ENCODE measurements at places on chromosomes 6 and 20.

- DNase-seq: no peak
These were observed 417.0 kb upstream of the JAG1 start for GRCh38 chr20:11090751-11091150.

- no peak for DNase-seq
These were observed 150.8 kb downstream of the CDC5L start for GRCh38 chr6:44538131-44538806.

- DNase-seq: no peak
These were observed 98.7 kb upstream of the LAMA2 start for GRCh38 chr6:128784266-128784665.

DNA sequence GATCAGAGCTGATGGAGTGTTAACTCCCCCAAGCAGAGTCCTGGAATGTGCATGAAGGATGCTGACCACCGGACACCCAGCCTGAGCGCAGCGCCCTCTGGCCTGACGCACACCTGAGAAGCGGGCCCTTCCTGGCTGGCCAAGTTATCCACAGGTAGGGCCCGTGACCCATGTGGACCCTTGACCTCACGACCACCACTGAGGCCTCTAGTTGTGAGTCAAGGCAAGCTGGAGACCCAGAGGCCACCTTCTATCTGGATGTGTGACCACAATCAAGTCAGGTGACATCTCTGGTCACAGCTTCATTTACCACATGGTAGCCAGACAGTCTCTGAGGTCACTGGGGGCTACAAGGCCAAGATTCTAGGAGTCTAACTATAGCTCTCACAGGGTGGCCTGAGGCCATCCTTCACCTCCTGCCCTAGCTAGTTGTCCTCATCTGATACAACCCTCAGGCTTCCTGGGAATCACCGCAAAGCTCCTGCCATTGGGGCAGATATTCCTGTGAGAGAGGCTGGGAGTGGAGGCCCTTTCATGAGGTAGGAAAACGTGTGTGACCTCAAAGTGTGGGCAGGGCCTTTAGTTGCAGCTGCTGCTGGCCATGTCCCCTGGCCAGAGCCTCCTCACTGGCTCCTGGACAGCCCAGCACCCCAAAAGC, 53.1 kb downstream of the DSTN start:
- DNase-seq: no peak

- DNase-seq: no peak
These were observed 351.7 kb downstream of the RIMS1 start for GRCh38 chr6:72238021-72238420.

GRCh38 chr6:35569011-35569461, 56.3 kb upstream of the TULP1 start:
- peak; percentile 5 for DNase-seq

GRCh38 chr6:38846844-38847243, 131.7 kb downstream of the DNAH8 start:
- no peak for DNase-seq

DNA sequence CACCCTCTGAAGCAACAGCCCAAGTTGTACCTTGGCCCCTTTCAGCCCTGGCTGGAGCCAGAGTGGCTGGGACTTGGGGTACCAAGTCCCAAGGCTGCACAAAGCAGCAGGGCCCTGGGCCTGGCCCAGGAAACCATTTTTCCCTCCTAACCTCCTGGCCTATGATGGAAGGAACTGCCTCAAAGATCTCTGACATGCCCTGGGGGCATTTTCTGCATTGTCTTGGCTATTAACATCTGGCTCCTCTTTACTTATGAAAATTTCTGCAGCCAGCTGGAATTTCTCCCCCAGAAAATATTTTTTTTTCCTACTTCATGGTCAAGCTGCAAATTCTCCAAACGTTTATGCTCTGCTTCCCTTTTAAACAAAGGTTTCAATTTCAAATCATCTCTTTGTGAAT, 269.4 kb upstream of the CDYL start:
- no peak for DNase-seq

DNA sequence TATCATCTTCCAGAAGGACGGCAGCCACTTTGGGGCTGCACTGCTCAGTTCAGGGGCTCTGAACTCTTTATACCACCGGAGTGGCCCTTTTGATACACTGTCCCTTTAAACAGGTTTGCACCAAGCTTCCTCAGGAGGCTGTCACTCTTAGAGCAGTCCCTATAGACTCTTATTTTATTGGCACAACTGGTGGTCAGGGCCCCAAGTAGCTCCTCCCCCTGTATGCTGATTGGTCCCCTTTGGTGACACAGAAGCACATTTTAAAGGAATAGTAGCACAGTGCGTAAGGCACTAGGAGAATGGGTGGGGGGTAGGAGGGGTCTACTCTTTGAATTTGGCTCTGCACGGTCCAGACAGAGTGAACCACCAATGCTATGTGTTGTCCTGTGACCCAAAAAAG, 122.6 kb upstream of the MLN start:
- no peak for DNase-seq

DNA sequence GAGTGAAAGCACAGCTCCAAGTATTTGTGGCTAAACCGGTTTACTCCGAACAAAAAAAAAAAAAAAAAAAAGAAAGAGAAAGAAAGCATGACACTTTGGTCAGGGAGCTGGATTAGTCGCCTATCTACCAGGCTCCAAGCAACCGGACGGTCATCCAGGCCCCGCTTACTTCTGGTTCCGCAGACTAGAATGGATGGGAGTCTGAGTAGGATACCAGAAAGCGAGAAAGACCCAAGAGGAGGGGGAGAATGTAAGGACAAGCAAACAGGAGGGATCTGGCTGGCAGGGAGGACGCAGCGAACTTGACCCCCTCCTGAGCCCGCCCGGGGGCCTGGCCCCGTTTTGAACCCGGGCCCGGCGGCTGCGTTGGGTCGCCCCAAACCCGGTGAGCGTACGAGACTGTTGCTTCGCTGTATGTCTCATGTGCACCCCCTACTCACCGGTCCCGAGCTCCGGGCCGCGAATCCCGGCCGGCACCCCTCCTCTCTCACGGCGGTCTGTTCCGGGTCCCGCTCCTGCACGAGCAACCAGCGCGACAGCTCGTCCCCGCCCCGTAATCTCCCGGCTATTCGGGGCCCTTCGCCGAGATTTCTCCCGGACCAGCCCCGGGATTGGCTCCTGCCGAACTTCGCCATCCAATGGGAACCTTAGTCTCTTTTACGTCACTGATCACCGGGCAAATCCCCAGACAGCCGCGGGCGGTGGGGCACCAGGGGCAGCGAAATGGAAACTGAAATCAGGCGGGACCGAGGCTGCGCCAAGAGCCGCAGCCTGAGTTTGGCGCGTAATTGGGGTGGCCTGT, at the start of gene TRIM26:
TRIM26 (minus strand) TSS at position 542 of the 802 bp plus-strand sequence. CDS start 14,303 bp downstream, outside the sequence.
- peak; percentile 92 for DNase-seq

DNA sequence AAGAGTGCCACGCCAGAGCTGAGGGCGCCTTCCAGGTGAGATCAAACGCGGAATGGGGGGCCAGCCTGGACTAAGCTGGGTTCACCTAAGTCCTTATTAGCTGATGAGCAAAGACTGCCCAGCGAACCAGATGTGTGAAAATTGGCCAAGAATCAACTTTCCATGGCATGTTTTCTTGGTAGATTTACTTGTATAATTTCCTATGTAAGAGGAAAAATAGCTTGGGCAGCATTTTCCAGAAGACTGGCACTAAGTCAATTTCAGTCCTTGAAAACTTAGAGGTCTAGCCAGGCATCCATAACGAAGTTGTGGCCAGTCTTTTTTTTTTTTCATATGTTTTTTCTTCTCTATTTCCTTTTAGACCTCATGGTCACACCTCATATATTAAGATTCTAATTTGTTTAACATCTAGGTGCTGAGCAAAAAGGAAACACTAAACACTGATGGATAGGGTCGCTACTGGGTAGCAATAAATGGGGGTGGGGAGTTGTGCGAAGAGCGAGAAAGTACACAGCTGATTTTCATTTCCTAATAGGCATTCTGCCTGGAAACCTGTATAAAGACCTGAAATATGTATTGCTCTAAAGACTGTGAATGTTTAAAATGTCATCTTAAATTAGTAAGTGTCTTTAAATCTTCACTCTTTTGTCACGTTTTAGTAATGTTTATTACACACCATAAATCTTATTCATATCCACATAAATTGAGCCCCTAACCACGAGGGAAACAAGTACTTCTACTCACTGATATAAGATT, 188.8 kb downstream of the CD83 start:
- no peak for DNase-seq

- DNase-seq: no peak
These were observed 124.1 kb downstream of the GRIK2 start for GRCh38 chr6:101517632-101518031.

- DNase-seq: no peak
These were observed 132.7 kb upstream of the TCF21 start for GRCh38 chr6:133756078-133756695.

GRCh38 chr6:43172104-43173007, 1.3 kb downstream of the SRF start:
- peak; percentile 24 for DNase-seq

DNA sequence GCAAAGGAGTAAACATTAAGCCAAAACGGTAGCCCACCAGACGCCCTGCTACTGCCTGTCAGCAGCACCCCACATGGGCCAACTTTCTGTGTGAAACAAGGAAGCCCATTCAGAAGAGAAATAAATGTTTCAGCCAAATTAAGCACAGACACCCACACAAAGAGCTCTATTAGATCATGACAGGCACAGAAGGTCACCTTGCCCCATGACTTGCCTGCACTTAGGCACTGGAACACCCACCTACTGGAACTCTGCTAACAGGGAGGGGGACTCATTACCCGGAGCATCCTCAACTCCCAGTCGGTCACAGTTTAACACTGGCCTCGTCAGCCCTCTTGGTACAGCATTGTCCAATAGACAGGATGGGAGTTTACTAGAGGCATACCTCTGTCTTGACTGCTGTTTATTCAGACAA, 31.8 kb downstream of the GFOD1 start:
- no peak for DNase-seq

GRCh38 chr6:14265049-14266021, 147.8 kb downstream of the CD83 start:
- no peak for DNase-seq

DNA sequence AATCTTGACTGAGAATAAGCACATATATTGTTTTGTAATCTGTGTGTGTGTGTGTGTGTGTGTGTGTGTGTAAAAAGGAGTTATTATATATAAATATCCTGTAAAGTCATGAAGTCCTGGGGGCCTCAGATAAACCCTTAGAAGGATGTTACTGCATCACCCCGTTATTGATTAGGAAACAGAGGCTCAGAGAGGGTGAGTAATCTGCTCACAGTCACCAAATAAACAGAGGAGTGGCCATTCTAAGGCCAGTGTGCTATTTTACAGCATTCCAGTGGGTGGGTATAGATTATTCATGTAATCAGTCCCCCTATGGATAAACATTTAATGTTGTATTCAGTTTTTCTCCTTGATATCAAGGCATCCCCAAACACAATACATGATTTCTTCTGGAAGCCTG, 87.1 kb downstream of the CDC5L start:
- DNase-seq: no peak

DNA sequence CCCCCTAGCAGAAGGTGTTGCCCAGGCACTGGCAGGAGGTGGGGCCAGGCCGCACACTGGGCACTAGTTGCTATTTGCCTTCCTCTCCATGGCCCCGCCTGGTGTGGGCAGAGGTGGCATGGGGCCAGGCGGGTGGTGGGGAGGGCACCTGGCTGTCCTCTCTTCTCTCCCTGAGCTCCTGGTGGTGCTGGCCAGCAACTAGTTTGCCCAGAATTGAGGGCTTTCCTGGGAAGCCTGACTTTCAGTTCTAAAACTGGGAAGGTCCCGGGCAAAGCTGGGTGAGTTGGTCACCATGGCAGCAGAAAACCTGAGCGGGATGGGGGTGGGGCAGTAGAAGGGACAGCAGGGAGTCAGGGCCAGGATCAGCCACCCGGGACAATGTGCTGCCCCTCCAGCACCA, 48.2 kb downstream of the RBM38 start:
- no peak for DNase-seq

DNA sequence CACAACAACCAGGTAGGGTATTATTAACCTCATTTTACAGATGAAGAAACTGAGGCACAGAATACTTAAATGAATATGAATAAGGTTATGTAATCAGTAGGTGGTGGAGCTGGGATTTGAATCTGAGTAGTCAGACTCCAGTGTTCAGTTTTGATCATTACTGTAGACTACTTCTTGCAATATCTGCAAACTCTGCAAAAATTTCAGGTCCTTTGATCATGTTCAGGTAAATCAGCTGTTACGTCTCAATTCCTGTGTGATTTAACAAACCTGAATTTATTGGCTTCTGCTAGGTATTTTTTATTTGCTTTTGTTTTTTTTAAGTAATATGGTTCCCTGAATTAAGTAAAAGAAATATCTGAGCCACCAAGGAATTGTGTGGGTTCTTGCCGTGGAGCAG, 70.7 kb upstream of the NOTCH4 start:
- DNase-seq: no peak

- DNase-seq: no peak
These were observed at the start of gene DNAH8 for GRCh38 chr6:38715016-38715689. TSS of gene DNAH8 (plus strand) at chr6:38715311. CDS start at chr6:38722810, 7,499 bp downstream.

GRCh38 chr20:56835829-56836550, 206.9 kb downstream of the TFAP2C start:
- no peak for DNase-seq

- DNase-seq: no peak
These were observed 703.8 kb downstream of the RFPL4B start for GRCh38 chr6:113050979-113051378.

DNA sequence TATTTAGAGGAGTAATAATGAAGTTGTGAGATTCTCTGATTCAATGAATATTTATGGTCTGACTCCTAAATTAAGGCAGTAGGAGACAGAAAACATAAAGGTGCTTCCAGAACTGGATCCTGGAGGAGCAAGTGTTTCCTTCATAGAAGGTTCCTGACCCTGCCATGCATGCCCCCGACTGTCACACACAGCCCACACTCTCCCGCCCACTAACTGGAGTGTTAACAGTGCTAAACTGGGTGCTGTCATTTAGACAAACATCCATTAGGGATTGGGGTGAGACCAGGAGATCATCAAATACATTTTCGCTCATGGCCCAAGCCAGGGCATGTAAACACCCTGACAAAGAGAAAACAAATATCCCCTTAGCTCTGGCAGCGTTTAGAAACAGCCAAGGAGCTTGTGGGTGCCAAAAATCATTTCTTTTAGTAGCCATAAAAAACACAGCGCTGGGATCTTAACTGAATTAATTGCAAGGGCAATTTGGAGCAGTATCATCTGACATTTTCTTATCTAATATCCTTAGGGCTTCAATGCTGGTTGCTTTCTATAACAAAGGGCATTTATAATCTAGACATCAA, 46.8 kb downstream of the INSM1 start:
- DNase-seq: no peak

DNA sequence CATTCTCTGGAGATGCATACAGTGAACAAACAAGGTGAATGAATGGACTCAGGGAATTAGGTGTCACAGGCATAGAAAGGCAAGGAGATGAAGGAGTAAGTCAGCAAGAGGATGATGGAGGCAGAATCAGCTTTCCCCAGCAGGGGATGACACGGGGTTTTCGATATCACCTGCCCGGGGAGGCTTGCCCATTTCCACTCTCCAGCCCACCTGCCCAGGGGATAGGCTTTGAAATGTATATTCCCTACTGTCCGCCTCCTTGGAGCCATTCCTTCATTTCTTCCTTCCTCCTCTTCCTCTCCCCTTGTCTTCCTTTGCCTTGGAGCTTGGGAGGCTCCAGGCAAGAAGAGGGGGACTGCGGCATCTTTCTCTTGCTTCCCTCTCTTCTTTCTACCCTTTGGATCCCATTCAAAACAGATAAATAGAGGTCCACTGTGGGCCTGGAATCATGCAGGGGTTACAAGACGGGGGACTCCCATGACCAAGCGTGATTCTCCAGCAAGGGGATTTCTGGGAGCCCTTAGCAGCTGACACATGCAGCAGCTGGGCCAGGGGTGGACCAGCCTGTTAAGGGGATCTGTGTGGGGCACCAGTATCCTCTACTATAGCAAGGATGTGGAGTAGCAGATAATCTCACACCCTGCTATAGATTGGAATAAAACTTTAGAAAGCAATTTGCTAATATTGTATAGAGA, 23.5 kb upstream of the RNF24 start:
- DNase-seq: no peak

- no peak for DNase-seq
These were observed 39.4 kb upstream of the KCNK16 start for GRCh38 chr6:39361657-39362486.
